ENCODE measurements at places on chromosomes 2 and 18.
A peak's percentile ranks its signal among the peaks of the same experiment; 100 is the strongest.

GRCh38 chr18:59610546-59611140, 86.6 kb downstream of the CCBE1 start:
- DNase-seq, result no peak

DNA sequence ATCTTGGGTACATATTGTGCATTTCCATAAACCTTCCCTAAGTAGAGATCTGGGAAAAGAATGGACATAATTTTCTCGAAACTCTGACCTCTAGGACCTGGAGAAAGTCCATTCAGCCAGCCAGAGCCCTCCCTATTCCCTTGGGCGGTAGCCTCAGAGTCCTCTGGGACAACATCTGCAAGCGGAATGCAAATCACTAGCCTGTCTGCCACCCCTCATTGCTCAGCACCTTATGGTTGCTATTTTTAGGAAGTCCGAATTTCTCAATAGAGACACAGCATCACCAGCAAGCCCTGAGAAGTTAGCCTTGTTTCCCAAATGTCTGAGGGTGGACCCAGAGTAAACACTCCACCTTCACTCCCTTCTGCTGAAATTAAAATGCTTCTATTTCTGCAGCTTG, 17.6 kb upstream of the CD28 start:
- no peak for DNase-seq

DNA sequence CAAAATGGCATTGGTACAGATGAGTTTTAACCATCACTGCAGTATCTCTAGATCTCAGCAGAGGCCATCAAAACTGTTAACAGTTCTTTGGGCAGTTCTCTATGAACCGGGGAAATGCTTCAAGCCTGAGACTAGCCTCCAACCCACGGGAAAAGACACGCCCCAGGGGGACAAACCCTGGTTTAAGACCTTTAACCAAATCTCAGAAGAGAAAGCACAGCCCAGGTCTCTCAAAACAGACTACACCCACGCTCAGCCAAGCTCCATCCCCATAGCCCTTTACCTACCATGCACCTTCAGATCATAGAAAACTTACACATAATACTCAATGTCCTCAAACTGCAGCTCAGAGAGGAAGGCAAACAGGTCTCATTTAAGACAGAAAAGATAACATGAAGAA, 78.3 kb downstream of the TMEM163 start:
- no peak for DNase-seq

DNA sequence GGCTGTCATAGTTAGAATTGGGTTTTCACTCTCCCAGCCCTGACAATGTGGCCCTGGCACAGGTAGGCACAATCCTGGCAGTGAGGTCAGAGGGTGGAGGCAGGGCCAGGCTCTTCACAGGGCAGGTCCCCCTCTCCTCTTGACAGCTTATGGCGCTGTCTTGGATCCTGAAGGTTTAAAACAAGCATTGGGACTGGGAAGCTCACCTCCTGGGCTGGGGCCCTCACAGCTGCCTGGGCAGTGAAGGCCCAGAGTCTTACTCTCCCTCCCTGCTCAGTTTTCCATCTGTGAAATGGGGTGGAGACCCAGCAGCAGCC, 23.3 kb downstream of the LBH start:
- DNase-seq, result no peak

DNA sequence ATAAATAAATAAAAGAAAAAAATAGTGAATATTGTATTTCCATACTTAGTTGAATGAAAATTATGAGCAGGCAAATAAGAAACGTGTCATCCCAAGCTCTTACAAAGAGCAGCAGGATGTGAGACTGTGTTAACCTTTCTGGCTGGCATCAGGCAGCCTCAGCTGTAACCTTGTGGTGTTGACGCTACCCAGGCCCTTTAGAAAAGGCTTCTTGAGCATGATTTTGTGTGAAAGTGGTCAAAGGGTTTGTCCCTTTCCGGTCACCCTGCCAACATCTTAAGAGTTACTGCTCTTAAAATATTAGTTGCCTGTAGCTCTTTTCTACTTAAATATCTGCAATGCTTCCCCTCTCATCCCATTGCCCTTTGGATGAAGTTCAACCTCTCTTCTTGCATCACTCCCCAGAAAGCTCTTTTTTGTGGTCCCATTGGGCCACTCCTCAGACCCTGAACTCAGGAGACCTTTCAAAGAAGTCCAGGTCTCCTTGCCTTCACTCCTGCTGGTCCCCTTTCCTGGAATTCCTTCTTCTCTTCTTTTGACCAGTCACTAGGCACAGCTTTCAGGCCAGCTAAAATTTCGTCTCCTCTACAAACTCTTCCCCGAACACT, 35.0 kb downstream of the RHOB start:
- DNase-seq, result no peak

- DNase-seq, result no peak
These were observed 63.6 kb upstream of the ATL2 start for GRCh38 chr2:38440655-38441054.

- peak; percentile 95 for DNase-seq
These were observed at the start of gene PGAP1 for GRCh38 chr2:196926562-196927375. Gene PGAP1 (minus strand): TSS chr2:196926707. CDS start chr2:196926616, 91 bp downstream.

DNA sequence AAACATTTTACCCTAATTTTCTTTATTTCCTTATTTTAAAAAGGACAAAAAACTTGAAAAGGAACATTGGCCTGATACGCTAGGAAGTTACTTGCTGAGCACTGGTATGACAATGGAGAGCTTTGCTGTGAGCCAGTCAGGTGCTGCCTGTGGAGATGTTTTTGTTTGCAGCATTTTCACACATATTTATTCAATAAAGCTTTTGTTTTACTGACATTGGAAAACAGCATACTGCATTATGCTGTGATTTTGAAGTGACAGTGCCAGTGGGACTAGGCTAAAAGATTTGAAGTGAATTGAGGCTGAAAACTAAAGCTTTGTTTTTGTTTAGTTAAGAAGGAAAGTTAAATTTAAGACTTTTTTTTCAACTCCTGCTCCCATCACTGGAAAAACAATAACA, 470.7 kb upstream of the ZEB2 start:
- DNase-seq, result no peak

- DNase-seq, result no peak
These were observed 47.0 kb upstream of the ST3GAL5 start for GRCh38 chr2:85935746-85936208.

DNA sequence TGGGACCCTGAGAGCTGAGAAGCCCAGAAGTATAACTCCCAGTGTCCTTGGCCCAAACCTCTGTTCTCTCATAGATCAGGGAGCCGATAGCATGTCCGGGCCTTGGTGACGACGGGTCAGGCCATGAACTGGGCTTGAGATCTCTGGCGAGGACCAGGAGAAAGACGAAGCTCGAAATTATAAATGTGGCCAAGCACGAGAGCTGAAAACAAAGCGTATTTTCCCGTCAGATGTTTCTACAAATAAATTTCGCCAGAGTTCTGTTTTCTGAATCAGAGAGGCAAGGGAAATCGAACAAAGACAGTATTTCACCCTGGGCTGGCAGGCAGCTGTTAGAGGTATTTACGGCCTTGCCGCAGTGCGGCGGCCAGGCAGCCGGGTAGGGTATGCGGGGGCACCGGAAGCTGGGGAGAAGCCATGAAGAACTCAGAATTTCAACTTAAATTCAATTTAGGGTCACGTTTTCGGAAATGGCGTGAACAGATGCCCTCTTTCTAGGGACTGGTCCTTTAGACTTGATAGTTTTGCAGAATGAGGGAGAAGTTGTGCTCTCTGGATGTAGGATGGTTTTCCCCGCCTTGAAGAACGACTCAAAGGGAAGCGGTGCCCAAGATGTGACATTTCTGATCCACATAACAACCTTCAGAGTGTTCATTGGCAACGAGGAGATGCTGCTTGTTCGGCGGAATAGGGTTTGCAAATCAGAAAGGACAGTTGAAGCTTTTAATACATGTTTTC, 9.6 kb downstream of the HOXD8 start:
- DNase-seq, result no peak

DNA sequence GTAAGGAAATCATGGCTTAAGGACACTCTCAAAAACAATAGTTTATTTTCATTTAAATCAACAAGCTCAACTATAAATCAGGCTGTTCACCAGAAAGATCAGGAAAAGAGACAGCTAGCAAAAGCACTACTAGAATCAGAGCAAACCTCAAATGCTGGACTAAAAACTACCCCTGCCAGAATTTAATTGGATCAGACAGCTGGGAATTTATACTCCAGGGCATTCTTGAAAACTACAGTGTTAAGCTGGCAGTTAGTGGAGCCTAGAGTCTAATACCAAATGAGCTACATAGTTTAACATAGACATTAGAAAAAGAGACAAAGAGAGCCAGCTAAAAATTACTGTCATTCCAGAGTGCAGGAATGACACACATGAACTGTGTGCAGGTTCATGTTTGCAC, 1016.4 kb upstream of the CRIM1 start:
- no peak for DNase-seq

DNA sequence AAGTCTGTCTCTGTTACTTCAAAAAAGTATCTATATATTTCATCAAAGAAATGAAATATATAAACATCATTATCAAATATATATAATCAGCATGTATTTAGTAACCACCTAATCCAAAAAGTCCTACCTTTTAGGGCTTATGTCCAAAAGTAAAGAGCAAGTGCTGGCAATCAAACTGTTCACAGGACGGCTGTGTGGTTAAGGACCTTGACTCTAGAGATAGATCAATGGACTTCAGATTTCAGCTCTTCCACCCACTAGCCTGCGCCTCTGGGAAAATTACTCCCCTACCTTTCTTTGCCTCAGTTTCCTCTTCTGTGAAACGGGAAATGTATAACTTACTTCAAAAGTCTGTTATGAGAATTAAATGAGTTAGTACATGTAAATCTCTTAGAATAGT, 29.4 kb downstream of the SATB2 start:
- no peak for DNase-seq

GRCh38 chr18:79989195-79989497, 783 bp upstream of the TXNL4A start:
- DNase-seq, result no peak

DNA sequence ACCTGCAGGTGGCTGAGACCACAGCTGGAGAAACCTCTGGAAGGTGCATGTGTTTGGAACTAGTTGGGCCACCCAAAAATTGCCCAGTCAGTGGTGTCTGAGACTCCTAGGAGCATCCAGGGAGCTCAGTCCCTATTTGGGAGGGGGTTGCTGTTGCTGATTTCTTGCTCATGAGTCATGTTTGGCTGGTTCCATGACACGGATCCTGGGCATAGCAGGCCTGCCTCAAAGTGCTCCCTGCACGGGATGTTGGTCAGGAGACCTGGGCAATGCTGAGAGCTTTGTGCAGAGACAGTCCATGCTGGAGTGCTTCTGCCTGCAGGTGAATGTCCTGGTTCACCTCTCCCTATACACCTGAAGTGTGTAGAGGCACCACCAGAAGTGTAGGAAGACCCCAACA, 194.2 kb downstream of the GLI2 start:
- DNase-seq, result no peak

GRCh38 chr2:73050121-73050545, 21.4 kb downstream of the SFXN5 start:
- no peak for DNase-seq

DNA sequence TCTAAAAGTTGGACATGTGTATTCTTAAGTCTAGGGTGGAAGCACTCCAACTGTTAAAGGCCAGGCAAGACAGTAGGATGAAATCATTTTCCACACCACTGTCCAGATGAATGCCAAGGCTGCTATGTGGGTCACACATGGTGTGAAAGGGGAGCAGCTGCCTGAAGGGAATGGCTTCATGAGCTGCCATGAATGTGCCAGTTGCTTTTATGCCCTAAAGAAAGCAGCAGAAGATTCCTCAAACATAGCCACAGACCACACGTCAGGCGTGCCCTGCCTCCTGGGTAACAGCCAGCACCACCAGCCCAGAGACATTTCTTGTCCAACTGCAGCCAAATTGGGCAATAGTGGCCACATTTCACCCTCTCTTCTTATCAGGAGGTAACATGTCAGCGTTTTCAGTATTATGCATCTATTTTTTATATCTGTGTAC, 130.2 kb downstream of the MTCL1 start:
- no peak for DNase-seq

DNA sequence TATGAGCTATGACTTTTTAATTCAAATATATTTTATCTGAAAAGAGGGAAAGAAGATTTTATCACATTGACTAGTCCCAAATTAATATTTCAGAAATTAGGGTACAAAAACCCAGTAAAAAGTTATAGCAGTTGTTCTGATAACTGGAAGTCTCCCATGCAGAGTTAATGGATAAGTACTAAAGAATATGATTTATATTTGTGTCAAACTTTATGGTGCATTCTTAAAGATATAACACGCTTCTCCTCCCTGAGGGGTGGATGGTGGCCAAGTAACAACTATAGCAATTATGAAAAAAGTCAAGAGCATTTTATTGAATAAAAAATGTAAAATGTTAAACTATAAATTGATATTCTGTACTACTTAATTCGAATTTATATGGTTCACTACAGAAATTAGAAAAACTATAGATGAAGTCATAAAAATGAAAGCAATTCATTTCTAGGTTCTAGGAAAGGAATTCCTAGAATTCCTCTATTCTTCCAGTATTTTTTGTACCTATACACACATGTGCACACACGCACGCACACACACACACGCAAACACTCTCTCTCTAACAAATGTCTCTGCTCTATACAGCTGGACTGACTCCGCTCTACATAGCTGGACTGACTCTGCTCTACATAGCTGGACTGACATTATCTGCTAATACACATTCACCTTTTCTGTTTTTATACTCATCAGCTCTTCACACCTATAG, 111.3 kb downstream of the PRELID3A start:
- DNase-seq, result no peak

All from NCI-H1092 (cell line).